ENCODE measurements at places on chromosomes 5 and 9. TPM values are rescaled to one million over a fixed set of nuclear protein-coding genes. Genes with fewer than 3 reads are reported as not detected.

- no peak for DNase-seq
These were observed 248.9 kb downstream of the ADAMTSL1 start for GRCh38 chr9:18722882-18723281.

GRCh38 chr9:78756813-78757510 lies 460.0 kb downstream of the PSAT1 start:
- DNase-seq = no peak

DNA sequence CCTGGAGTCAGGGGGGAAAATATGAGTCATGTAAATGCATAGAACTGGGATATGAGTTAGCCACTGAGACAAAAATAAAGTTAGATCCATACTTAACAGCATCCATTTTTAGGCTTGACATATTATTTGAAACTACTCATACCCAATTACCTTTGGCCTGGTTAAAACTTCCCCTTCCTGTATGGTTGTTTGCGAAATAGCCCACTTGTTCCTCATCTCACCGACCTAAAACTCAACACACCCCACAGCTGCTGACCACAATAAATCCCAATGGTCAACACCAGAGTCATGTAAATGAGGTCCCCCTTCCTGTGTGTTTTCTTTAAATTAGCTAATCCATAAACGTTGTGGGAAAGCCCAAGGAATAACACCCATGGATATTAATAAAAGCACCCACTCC lies 55.2 kb upstream of the TMEM215 start:
- DNase-seq = no peak

ELOVL7 gene
- polyA plus RNA-seq = 1.5 TPM

OR1Q1 gene
- not detected for polyA plus RNA-seq

DNA sequence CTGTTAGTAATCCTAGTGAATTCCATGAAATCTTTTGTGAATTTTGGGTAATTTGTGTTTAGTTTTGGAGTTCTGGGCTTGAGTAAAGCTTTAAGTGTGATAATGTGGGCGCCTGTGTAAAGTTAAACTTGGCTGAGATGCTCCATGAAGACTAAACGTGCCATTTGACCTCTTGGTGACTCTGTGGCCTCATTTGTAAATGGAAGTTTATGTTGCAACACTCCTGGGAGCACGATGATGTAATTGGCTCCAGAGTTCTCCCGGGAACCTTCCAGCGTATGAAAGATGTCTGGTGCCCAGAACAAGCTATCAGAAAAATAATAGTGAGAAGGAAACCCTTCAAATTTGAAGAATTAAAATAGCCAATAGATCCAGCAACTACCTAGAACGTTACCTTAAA lies 981.2 kb downstream of the TLE4 start:
- no peak for DNase-seq
